ENCODE measurements at places on chromosomes 5 and 9. TPM values are rescaled to one million over a fixed set of nuclear protein-coding genes. Genes with fewer than 3 reads are reported as not detected.

The GRK6 gene
- 30.8 TPM for total RNA-seq

DNA sequence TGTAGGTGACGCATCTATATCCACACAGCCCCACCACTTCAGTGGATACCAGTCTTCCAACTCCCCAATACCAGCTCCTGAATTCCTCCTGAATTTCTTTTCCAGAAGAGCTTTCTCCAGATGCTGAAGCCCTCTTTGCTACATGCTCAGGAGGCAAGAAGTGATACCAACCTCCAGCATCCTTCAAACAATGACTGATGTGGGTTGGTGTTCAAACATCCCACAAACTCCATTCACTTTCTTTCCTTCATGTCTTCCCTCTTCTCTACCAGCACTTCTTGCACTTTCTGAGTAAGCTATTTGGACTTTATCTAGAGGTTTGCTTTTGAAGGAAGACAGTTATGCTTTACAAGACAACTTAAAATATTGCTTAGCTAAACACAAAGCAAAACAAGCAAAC, 179.9 kb upstream of the RORB start:
- no peak for DNase-seq

The SLC28A3 gene
- total RNA-seq: 4.9 TPM

DNA sequence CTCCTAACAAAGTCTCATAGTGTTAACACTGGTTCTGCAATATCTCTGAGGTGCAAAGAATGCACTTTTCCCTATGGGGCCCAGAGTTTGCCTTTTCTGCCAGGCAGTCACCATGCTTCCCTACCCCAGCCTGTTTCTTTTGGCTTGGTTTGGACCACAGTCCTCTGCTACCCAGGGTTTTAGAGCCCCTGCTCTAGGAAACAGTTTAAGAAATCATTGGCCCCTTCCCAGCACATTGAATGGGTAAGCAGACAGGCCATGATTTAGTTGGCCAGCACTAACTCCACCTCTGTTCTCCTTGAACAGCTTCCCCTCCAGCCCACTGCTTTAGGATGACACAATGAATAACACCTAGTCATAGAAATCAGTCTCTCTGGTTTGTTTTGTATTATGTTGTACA, 73.2 kb downstream of the UBAP1 start:
- no peak for DNase-seq

The SHISAL2B gene
- not detected for total RNA-seq
